Trophoblast cell (in vitro differentiated cells and primary cell): ENCODE measurements at places on chromosomes 11 and 22.
A peak's percentile ranks its signal among the peaks of the same experiment; 100 is the strongest.

DNA sequence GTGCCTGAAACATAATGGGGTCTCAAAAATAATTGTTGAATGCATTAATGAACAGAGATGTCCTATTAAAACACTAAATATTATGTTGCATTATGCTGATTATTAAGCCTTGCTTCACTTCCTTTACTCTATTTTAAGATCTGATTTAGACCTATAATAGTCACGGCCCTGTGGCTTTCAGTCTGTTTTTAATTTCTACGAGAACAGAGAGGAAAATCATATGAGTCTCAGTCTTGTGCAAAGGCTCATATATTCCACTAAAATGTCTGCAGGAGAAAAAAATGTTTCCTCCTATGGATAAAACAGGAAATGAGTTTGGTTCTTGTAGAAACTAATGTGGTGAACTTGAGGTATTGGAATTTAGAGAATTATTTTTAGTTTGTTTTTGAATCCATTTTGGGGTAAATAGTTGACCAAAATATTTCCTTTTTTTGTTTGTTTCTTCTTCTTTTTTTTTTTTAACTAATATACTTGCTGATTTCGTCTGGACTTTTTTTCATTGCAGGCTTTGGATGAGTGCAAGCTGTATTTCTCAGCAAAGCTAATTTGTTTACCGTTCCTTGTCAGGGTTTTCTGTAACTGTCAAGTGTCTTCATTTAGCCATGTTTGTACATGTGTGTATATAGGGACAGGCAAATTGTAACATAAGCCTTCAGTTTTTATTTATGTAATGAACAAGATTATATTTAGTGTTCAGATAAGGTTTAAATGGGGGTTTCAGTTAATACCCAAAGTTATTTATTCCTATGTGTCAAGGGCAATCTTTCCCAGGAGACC, 139.1 kb upstream of the DDI1 start:
- no peak for DNase-seq
- H3K4me3 ChIP-seq: no peak overlapping the region
- H3K27ac ChIP-seq: no peak overlapping the region

DNA sequence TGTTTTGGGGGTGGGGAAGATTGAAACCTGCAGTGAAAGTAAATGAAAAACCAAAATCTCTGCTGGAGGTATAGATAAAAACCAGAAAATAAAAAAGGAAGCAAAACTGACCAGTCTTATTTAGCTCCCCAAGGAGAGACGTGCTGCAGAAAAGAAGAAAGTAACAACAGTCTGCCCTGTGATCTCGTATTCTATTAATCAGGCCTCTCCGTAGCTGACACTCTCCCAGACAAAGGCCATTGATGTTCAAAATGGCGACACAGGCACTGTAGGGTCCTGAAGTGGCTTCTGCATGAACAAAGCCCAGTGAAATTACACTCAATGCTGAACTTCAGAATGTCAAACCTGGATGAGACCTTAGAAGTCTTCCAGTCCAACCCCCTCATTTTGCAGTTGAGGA, 106.6 kb downstream of the NXPE2 start:
- H3K36me3 ChIP-seq: no peaks in the 10 kb centered on the region
- no peaks in the 10 kb centered on the region for H3K4me1 ChIP-seq
- H3K4me3 ChIP-seq: no peak overlapping the region
- no peaks in the 10 kb centered on the region for H3K27me3 ChIP-seq

GRCh38 chr22:16854631-16855030, 29.4 kb upstream of the XKR3 start:
- H3K4me1 ChIP-seq: no peaks in the 10 kb centered on the region
- H3K4me3 ChIP-seq: no peak overlapping the region
- H3K36me3 ChIP-seq: no peaks in the 10 kb centered on the region
- DNase-seq: no peak
- H3K27ac ChIP-seq: no peak overlapping the region

DNA sequence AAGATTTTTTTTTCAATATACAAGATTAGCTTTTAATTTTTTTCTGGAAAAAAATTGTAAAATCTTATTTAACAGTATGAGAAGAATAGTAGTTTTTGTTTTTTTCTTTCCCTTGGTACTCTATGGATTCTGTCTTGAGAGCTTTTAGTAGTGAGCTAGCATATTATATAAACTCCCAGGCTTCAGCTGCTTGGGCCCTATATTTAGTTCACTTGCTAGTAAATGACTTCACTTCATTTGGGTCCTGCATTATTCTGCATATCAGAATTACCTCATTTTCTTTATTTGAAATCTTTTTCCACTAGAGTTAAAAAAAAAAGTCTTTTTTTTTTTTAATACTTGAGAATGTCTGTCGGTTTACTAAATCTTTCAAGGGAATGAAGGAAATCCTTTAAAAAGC, 33.1 kb downstream of the HIPK3 start:
- H3K27me3 ChIP-seq: no peaks in the 10 kb centered on the region
- DNase-seq: no peak
- H3K4me1 ChIP-seq: no peaks in the 10 kb centered on the region

- H3K4me3 ChIP-seq: peak overlapping the region; percentile 25
- H3K4me1 ChIP-seq: peaks cover 6% of the 10 kb centered on the region
- DNase-seq: no peak
- no peak overlapping the region for H3K27ac ChIP-seq
- H3K36me3 ChIP-seq: peaks cover under 1% of the 10 kb centered on the region
Observed at GRCh38 chr22:37012262-37012904, 6.9 kb downstream of the TST start.

- no peaks in the 10 kb centered on the region for H3K27me3 ChIP-seq
- no peak overlapping the region for H3K27ac ChIP-seq
- no peaks in the 10 kb centered on the region for H3K36me3 ChIP-seq
- no peaks in the 10 kb centered on the region for H3K4me1 ChIP-seq
- no peak for DNase-seq
- H3K4me3 ChIP-seq: no peak overlapping the region
Observed at GRCh38 chr11:120688163-120688562, 176.6 kb downstream of the GRIK4 start.

DNA sequence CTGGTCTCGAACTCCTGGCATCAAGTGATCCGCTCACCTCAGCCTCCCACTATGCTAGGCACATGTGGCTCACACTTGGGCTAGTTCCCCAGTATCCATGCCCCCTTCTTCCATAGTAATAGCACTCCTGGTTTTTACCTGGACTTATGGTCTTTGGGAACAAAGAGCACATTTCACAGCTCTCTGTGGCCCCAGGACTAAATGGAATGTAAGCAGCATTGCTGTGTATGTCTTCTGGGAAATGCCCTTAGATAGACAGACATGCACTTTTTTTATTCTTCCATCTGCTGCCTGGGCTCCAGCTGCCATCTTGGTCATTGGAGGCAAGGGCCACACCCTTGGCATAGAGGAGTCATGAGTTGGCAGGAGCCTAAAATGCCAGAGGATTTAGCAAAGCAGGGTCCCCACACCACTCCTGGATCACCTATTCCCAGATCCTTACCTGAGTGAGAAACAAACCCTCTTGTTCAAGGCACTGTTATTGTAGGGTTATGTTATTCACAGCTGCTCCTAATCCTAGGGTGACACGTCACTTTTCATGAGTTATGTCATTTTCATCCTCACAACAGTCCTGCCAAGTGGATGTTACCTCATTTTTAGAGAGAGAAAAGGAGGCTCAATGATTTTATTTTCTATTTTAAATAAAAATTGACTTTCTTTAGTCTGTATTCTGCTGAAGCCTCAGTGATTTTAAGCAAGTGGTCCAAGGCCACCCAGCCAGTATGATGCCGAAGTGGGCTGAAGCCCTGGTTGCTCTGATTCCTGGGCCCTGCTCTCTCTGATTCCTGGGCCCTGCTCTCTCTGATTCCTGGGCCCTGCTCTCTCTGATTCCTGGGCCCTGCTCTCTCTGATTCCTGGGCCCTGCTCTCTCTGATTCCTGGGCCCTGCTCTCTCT, 15.7 kb upstream of the GDPD5 start:
- no peak overlapping the region for H3K4me3 ChIP-seq
- no peaks in the 10 kb centered on the region for H3K27me3 ChIP-seq
- H3K36me3 ChIP-seq: no peaks in the 10 kb centered on the region
- no peak for DNase-seq
- H3K4me1 ChIP-seq: peaks cover 4% of the 10 kb centered on the region
- H3K27ac ChIP-seq: no peak overlapping the region

DNA sequence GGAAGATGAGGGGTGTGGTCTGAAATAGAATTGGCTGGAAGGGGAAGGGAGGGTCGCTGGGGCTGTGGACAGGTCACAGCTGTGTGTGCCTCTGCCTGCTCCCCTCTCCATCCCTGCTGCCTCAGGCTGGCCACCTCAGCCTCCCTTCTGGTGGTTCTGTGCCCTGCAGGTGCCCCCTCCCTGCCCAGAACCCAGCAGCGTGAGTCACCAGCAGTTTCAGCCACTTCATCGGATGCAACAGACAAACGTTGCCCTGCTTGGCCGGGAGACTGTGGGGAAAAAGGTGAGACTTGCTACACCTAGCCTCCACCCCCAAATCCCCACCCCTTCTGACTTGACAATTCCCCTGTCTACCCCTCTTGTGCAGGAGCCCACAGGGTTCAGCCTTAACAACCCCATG, 21.8 kb upstream of the LRRC10B start:
- no peaks in the 10 kb centered on the region for H3K36me3 ChIP-seq
- no peak overlapping the region for H3K27ac ChIP-seq
- H3K4me3 ChIP-seq: peak overlapping the region; percentile 46
- peaks cover 25% of the 10 kb centered on the region for H3K4me1 ChIP-seq

DNA sequence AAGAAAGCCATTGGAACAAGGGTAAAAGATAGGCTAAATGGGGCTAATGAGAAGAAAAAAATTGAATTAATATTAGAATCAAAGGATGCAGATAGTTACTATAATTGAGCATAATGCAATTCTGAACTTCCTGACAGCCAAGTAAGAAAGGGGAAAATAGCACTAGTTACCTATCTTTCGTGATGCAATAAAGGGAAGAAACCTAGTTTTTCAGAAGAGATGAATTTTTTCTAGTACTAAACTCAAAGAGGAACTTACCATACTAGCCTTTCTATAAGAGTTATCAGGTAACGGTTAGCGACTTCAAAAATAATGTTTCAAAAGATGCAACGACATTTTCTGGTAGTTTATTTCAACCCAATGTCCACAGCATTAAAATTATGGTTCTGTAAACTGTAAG, 8.8 kb upstream of the WT1 start:
- H3K4me1 ChIP-seq: peaks cover under 1% of the 10 kb centered on the region
- no peak overlapping the region for H3K4me3 ChIP-seq
- DNase-seq: no peak
- peaks cover 13% of the 10 kb centered on the region for H3K27me3 ChIP-seq
- H3K27ac ChIP-seq: no peak overlapping the region

- H3K27me3 ChIP-seq: peaks cover 2% of the 10 kb centered on the region
- no peaks in the 10 kb centered on the region for H3K4me1 ChIP-seq
- H3K4me3 ChIP-seq: no peak overlapping the region
- H3K36me3 ChIP-seq: no peaks in the 10 kb centered on the region
Observed at GRCh38 chr11:118201966-118202365, 22.8 kb downstream of the JAML start.

DNA sequence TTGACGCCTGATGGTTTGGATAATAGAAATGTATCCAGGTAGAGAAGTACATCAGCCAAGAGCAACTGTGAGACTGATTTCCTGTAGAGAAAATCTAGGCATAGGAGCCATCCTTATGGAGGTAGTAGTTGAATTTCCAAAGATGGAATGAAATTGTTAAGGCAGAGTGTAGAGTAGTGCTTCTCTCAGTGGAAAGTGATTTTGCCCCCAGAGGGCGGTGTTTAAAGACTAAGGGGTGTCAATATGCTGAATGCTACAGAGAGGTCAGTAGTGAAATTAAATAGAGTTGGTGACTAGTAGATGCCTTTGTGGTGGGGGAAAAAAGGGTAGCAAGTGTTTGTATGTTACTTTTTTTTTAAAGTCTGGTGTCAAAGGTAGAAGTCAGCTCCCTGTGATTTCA, 54.5 kb downstream of the TRIM44 start:
- H3K4me3 ChIP-seq: no peak overlapping the region
- H3K4me1 ChIP-seq: peaks cover 4% of the 10 kb centered on the region
- no peak overlapping the region for H3K27ac ChIP-seq
- H3K27me3 ChIP-seq: no peaks in the 10 kb centered on the region
- H3K36me3 ChIP-seq: no peaks in the 10 kb centered on the region

DNA sequence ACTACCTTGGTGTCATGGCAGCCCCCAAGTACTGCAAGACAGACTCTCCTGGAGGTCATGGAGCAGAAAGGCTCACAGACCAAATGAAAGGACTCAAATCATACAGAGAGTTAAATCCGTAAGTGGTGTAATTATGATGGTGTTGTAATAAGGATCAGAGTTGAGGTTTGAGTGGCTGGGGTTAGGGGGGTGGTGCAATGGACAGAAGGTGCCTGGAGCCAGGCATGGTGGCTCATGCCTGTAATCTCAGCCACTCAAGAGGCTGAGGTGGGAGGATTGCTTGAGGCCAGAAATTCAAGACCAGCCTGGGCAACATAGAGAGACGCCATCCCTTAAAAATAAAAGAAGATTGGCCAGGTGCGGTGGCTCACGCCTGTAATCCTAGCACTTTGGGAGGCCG, 18.7 kb downstream of the ART5 start:
- no peaks in the 10 kb centered on the region for H3K36me3 ChIP-seq
- no peak for DNase-seq
- no peak overlapping the region for H3K27ac ChIP-seq
- H3K4me3 ChIP-seq: no peak overlapping the region

DNA sequence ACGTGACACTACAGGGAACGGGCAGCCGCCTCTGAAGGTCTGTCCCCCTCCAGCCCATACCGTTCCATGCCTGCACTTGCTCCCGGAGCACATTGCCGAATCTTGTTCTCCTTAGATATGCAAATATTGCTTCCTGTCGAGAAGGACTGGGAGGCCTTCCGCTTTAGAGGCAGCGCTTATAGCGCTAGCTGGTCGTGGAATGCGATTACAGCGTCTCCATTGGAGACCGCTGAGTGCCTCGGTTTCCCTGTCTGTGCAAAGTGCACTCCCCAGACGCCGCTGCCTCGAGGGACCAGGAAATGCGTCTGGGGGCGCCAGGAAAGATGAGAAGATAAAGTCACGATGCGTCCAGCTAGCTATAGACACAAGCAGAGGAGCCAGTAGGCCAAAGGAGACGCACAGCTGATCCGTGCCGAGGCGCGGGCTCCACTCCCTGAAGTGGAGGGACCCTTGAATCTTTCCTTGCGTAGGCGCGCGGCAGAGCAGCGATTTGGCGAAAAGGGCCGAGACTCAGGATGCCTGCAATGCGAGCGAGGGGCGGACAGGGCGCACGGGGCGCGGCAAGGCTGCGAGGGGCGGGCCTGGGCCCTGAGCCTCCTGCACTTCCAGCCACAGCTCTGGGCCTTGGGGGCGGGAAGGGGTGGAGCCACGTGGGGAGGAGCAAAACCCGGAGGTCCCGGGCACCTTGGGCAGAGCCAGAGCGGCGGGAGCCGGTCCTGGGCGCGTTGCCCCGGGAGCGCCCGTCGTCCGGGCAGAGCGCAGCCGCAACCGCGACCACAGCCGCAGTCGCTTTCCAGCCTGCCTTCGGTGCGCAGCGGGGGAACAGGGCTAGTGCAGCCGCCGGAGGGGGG, at the start of gene RASSF10:
TSS of gene RASSF10 (plus strand) at position 692 of the 851 bp plus-strand sequence. CDS start 261 bp downstream, outside the sequence.
- peak within 1 kb of the TSS; percentile 77 for H3K4me3 ChIP-seq
- H3K27me3 ChIP-seq: peaks cover 22% of the 10 kb centered on the region
- peak; percentile 43 for DNase-seq
- H3K4me1 ChIP-seq: peaks cover 23% of the 10 kb centered on the region
- H3K27ac ChIP-seq: no peak within 1 kb of the TSS

- H3K27me3 ChIP-seq: no peaks in the 10 kb centered on the region
- H3K27ac ChIP-seq: no peak overlapping the region
- DNase-seq: no peak
- no peaks in the 10 kb centered on the region for H3K4me1 ChIP-seq
- H3K36me3 ChIP-seq: no peaks in the 10 kb centered on the region
- no peak overlapping the region for H3K4me3 ChIP-seq
Observed at GRCh38 chr11:77214557-77214956, 86.5 kb downstream of the MYO7A start.

GRCh38 chr11:95968585-95968984, 44.7 kb upstream of the MTMR2 start:
- H3K4me3 ChIP-seq: no peak overlapping the region
- H3K4me1 ChIP-seq: no peaks in the 10 kb centered on the region
- H3K36me3 ChIP-seq: no peaks in the 10 kb centered on the region
- DNase-seq: no peak
- no peak overlapping the region for H3K27ac ChIP-seq
